ENCODE measurements at places on chromosomes 1 and 21. TPM values are rescaled to one million over a fixed set of nuclear protein-coding genes. Genes with fewer than 3 reads are reported as not detected.

- DNase-seq = no peak
Observed at GRCh38 chr1:99710994-99711393, 55.4 kb downstream of the FRRS1 start.

DNA sequence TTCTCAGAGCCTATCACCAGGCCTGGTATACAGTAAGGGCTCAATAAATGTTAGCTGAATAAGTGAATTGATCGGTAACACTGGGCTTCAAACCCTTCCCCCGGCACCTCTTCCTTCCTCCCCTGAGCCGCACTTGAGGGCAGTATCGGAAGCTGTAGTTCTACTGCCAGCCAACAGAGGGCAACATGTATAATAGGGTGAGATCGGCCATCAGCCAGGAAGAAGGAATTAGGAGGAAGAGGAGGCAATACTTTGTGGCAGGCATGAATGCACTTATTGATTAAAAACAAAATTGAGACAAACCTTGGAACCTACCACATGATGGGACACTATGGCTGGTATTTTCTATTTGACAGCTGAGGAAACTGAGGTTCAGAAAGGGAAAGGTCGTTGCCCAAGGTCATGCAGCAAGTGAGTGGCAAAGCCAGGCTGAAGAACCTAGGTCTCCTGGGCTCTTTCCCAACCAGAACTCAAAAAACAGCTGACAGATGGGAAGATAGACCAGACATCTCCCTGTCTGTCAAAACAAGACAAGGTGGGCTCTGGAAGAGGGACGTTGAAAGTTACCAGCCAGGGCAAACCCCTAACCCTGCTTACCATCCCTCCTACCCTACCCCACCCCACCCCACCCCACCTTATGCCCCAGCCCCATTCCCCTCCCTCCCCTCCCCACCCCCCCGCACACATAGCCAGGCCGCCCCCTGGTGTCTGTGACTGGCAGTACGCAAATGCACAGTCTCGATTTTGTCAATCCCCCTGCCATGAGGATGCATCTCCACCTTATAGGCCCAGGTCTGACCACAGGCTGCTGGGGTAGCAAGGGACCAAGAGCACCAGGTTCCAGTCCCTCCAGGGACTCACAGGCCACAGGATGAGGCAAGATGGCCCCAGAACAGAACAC, 107.3 kb upstream of the RUNX3 start:
- DNase-seq = peak; percentile 29

DNA sequence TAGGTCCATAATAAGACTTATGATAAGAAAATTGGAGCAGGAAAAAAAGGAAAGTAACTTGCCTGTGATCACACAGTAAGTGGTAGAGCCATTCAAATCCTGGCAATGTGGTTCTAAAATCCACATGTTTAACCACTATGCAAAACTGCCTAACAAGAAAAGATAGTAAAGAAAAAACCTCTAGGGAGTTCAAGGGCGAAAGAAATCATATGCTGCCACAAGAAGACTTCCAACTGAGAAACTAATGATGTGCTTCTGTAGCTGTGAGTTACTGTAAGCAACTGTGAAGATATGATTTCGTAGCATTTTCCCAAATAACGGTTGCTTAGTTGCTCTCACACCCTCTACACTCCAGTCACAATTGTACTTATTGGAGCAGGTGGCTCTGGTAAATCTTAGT, 20.9 kb upstream of the LYPLAL1 start:
- DNase-seq = no peak

GRCh38 chr1:203276916-203277545, 28.3 kb upstream of the BTG2 start:
- DNase-seq = peak; percentile 77

DNA sequence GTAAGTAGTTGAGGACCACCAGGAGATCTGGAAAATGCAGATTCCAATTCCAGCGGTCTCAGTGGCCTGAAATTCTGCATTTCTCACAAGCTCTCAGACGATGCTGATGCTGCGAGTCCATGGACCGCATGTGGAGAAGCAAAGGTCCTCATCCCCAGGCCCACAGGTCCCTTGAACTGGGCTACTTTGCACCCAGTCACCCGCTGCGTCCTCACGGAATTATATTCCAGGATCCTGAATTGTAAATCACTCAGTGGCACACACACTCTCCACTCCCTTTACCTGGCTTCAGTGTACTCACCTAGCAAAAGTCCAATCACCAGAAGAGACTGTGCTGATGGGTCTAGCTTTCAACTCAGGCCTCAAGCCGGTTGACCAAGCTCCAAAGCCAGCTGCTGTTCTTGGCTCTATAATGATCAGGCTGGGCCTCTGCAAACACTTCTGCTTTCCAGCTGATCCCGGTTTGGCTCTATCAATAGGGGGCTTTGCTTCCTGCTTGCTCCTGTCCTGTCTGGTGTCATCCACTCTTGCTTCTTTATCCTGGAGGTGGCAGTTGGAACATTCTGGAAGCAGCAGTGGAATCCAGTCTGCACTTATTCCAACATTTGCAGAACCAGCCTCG, 904 bp upstream of the RPL22 start:
- no peak for DNase-seq

- no peak for DNase-seq
Observed at GRCh38 chr1:222892137-222892769, 77.4 kb downstream of the DISP1 start.

- DNase-seq = no peak
Observed at GRCh38 chr1:51071291-51072042, 30.6 kb upstream of the C1orf185 start.

PDE9A gene
- total RNA-seq = 4.0 TPM

CFHR5 gene
- not detected for total RNA-seq

Data from heart left ventricle (tissue), 16 donors.